Fibroblast of skin of right biceps (primary cell): ENCODE measurements at places on chromosomes 1 and 21.
A peak's percentile ranks its signal among the peaks of the same experiment; 100 is the strongest.

DNA sequence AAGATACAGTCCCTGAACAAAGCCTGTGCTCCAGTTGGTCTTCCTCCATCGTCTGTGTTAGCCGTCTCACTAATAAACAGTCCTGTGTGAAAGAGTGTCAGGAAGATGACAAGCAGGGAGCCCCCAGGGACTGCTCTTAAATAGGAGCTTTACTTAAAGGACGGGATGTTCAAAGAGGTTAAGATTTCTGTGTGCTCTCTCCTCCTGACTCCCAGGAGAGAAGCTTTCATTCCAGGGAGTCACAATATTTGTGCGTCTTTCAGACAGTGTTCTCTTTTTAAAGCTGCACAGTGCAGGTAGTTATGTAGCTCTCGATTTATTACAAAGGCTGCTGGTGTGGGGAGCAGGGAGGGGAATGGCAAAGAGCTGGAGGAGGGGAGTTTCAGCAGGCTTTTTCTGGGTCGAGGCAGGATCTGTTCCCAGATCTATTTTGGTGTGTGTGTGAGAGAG is 43.5 kb downstream of the STYXL2 start:
- no peak for DNase-seq

GRCh38 chr1:5286244-5286643 is 631.8 kb downstream of the AJAP1 start:
- no peak for DNase-seq

GRCh38 chr1:238898856-238899255 is 487.5 kb upstream of the CHRM3 start:
- no peak for DNase-seq

DNA sequence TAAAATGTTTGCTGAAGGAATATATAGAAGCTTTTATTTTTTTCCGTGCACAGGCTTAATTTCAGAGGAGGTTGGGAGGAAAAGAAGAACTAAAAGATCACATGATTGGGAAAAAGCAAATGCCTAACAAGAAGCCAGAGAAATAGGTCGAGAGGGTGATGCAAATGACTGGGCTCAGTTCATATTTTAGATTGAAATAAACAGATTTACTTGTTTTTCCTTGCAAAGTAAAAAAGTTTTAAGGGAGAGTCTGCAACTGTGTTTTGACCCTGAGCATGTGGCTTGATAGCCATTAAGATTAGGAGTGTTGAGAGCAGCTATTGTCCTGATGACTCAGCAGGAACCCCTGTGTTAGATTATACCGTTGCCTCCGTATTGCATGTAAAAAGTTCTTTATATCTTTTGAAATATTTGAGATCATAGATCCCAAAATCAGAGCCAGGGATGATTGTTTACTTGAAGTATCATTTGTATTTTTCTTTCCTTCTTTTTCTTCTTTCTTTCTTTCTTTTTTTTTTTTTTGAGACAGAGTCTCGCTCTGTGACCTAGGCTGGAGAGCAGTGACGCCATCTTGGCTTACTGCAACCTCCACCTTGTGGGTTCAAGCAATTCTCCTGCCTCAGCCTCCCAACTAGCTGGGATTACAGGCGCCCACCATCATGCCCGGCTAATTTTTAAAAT is 20.2 kb downstream of the CLIC4 start:
- peak; percentile 70 for DNase-seq

DNA sequence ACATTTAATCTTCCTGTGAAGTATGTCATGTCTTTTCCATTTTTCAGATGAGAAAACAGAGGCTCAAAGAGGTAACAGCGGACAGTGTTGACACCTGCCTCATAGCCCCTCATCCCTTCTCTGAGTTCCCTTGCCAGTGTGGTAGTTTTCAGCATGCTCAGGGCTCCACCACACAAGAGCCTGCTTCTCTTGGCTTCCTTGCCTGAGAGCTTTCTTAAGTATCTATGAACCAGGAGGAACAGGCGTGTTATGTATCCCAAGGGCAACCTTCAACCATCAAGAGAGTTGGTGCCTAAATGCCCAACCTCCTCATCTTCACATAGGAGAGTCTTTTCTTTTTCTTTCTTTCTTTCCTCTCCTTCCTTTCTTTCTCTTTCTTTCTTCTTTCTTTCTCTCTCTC is 5.9 kb upstream of the PAFAH2 start:
- DNase-seq, result no peak

GRCh38 chr1:219434285-219434922 is 178.5 kb downstream of the ZC3H11B start:
- DNase-seq, result no peak

DNA sequence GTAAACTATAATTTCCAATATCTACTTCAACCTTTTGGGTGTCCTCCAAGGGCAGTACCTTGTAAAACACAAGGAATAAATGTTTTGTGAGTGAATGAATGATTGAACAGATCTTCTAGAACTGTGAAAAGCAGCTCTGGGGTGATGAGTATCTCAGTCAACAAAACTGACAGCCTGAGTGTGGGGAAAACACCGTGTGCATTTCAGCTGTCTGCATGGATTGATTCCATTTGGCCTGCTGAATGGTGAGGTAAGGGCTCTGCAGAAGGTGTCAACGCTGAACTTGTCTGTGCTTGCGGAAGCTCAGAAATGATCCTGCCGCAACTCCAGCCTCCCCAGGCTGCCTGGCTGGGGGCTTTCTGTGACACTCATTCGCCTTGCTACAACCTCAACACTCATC is 7.4 kb upstream of the AGMAT start:
- DNase-seq, result no peak

- peak; percentile 42 for DNase-seq
Measured at GRCh38 chr1:8809342-8809736, 8.1 kb downstream of the RERE start.

DNA sequence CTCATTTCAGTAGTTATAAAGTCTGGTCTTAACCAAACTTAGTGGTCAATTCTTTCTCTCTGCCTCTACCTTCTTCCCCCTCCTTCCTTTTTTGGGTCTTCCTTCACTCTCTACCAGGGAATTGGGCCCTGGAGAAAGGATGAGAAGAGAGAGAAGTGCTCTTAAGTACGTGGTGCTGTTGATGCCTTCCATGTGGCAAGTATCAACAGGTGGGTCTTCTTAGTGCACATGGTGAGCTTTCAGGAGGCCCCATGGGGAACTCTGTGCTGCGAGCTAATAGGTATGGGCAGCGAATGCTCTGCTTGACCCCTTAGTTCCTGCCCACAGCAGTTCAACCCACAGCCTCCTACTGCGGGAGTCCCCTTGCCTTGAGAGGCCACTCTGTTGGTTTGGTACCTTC is 39.4 kb upstream of the LMX1A start:
- no peak for DNase-seq

GRCh38 chr1:56830052-56830451 is 10.8 kb upstream of the FYB2 start:
- DNase-seq, result no peak

GRCh38 chr1:231312432-231312788 is 25.2 kb downstream of the EXOC8 start:
- no peak for DNase-seq

DNA sequence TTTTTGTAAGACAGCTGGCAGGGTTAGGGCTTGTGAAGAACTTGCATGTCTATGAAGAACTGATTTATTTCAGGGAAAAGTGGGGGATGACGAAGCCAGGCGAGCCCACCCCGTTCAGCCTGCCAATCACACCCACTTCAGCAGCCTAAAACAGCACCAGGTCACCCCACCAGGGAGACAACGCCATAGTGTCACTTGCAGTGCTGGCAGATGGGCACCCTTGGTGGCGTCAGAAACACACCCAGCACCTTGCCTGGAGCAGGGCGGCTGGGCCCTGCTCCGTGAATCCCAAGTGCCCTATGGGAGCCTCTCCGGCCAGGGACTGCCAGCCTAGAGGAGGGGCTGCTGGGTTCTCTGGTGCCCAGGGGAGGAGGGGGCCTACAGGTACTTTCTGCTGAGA is 5.0 kb upstream of the NADK start:
- DNase-seq, result no peak
